ENCODE measurements at places on chromosomes 4 and X.

- DNase-seq, result no peak
Measured at GRCh38 chrX:45233531-45233930, 32.9 kb upstream of the DIPK2B start.

DNA sequence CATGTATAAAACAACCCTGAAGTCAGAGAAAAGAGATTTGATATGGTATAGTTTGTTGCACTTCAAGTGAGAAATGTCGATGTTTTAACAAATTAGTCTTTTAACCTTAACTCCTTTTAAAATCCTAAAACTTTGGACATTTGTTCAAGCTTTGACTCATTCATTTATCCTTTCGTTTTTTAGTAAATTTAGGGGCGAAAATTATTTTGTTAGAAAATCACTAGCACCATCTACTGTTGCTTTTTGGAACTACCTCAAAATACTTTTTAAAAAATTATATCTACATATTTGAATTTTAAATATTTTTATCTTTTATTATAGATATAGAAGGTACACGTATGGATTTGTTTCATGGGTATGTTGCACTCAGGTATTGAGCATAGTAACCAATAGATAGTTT is 165.1 kb upstream of the POF1B start:
- peak; percentile 6 for DNase-seq

DNA sequence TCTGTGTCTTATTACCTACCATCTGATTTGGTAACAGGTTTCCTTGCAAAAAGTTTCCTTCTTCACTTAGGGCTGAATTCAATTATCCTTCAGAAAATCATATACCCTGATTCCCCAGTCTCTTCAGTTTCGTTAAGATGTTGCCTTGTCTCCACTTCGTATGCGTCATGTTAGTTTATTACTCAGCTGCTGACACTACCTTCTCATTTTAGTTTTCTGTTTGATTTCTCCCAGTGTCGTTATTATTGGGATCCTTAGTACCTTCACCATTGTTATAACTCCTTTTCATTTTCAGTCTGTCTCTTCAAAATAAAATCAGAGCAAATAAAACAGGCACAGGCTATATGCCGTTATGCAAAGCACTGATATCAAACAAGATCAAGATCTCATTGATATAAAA is 87.5 kb upstream of the RBPJ start:
- no peak for DNase-seq

- peak; percentile 34 for DNase-seq
Measured at GRCh38 chrX:69133921-69134542, 31.2 kb downstream of the PJA1 start.

DNA sequence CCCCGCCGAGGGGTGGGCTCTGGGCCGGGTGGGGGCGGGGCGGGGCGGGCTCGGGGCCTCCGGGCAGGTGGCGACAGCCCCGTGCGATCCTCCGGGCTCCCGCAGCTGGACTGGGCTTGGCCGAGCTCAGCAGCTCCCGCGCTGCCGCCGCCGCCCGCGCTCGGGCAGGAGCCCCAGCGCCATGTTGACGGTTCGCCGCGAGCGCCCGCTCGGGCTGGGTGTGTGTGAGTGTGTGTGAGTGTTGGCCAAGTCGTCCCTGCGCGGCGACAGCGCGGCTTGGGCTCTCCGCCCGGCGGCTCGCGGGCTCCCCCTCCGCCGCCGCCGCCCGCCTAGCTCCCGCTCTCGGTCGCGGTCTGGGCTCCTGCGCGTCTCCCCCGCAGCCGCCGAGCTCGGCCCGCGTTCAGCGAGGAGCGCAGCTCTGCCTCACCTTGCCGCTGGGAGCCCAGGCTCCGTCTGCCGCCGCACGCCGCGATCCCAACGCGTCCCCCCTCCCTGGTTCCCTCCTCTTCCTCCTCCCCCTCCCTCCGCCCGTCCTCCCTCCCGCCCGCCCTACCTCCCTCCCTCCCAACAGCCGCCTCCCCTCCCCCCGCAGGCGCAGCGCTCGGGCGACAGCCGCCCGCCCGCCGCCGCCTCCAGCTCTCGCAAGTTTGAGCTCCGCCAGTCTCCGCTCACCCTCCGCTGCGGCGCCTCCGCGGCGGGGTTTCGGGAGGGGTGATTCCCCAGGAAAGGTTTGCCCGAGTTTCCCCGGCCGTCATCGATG is at the start of gene BCOR:
BCOR (minus strand) TSS at position 455 of the 760 bp plus-strand sequence. CDS start 20,029 bp downstream, outside the sequence.
- peak; percentile 87 for DNase-seq

GRCh38 chr4:156191044-156191781 is 237.5 kb upstream of the CTSO start:
- DNase-seq, result no peak

GRCh38 chrX:16828124-16828908 is 41.8 kb downstream of the RBBP7 start:
- DNase-seq, result peak; percentile 40

DNA sequence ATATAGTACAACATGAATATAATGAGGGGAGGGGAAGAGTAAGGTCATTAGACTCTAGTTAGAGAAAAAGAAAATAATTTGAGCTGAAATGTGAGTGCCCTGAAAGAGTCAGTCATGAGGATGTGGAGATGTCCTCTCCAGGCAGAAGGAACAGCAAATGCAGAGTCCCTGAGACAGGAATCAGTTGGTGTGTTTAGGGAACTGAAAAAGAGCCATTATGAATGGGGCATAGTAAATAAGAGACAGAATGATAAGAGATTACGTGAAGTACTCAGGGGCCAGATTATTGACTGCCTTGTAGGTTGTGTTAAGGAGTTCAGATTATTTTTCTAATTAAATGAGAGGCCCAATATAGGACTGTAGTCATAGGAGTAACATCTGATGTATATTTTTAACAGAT is 147.0 kb downstream of the PDLIM5 start:
- DNase-seq, result no peak

- no peak for DNase-seq
Measured at GRCh38 chrX:14505648-14506047, 23.7 kb upstream of the GLRA2 start.

DNA sequence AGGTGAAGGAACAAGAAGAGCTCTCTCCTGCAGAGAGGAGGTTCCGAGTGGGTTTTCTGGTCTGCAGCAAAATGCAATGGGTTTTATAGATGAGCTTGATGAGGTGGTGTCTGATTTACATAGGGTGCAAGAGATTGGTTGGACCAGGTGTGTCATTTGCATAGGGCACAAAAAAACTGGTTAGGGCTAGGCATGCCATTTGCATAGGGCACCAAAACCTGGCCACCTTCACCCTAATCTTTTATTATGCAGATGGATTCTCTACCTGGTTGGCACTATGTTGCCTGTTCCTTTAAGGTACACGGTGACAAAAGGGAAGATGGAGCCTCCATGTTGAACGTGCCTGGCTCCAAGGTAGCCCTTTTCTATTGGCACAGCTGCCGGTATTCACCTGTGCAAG is 94.5 kb upstream of the PRKX start:
- no peak for DNase-seq

- DNase-seq, result no peak
Measured at GRCh38 chrX:109463784-109464183, 18.1 kb downstream of the GUCY2F start.

DNA sequence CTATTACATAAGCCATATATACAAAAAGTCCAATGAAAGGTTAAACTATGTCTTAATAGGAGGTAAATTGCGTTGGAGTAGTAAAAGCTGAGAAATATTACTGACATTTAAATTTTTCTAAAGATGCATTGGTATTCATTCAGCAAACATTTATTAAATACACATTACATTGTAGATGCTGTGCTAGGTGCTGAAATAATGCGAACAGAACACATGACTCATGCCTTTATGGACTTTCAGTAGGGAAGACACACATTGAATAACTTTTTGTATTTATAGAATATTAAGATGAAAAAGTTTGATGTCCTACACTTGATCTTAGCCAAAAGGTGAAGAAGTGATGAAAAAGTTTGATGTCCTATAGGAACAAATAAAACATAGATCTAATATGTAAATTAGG is 871.1 kb upstream of the SLIT2 start:
- DNase-seq, result no peak

DNA sequence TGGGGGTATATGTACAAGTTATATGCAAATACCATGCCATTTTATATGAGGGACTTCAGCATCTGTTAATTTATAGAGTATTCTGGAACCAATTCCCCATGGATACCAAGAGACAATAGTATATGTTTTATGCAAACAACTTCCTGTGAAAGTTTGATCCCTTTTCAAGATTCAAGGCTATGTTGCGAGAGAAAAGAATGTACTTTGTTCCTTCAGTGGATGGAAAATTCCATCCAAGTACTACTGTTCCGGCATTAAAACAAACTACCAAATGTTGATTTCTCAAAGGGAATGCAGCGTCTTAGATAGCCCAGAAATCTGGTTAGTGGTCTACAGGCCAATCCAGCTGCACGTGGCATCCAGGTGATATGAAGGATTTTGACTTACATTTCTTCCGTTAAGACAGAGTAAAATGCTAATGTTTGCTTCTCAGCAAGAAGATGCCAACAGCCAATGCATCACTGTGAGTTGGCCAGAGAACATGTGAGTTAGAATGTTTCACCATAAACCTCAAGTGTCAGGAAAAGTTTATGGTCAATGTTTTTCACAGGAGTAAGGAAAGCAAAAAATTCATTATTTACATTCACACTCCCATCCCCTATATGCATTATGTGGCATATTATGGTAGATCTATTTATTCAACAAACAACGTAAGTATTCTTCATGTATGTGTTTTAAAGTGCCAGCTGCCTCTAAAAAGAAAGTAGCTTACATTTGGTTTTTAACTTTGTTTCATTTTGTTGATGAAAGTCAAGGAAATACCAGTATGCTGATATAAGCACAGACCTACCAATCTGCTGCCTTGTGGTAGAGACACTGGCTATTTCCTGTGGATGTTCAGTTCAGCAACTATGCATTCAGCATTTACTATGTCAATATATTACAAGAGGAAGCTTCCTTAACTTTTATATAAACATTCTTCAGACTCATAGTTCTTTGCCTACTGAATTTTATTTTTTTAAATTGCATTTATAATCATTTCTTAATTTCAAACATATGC is 44.4 kb downstream of the METTL14 start:
- no peak for DNase-seq

GRCh38 chr4:1050486-1051213 is 39.2 kb downstream of the FGFRL1 start:
- no peak for DNase-seq

DNA sequence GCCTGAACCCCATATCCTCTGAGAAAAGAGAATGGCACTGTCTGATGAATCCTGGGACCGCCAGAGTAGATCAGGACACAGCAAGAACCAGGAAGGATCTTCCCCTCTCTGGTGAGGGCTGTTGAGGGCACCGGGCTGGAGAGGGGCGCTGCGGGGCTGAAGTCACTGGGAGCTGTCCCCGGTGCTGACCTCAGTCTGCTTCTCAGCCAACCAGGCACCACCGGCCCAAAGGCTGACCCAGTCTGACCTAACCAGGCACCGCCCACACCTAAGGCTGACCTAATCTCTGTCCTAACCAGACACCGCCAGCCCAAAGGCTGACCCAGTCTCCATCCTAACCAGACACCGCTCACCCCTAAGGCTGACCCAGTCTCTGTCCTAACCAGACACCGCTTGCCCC is 82.8 kb downstream of the CPZ start:
- peak; percentile 64 for DNase-seq

DNA sequence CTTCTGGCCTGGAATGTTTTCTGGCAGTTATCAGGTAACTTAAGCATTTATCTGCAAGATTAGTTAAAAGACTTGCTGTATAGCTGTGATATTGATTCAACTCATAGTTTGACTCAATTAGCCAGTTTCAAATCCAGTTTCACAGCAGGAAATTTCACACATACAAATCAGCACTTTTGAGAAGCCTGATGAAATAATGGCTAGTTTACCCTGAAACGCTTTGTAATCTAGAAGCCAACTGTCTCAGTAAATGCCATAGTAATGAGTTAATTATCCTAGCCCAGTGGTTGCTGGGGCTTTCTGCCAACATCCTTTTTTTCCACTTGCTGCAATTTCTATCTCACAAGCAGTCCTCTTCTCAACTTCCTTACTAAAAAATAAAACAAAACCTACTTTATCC is 53.1 kb downstream of the ARHGEF38 start:
- peak; percentile 28 for DNase-seq

DNA sequence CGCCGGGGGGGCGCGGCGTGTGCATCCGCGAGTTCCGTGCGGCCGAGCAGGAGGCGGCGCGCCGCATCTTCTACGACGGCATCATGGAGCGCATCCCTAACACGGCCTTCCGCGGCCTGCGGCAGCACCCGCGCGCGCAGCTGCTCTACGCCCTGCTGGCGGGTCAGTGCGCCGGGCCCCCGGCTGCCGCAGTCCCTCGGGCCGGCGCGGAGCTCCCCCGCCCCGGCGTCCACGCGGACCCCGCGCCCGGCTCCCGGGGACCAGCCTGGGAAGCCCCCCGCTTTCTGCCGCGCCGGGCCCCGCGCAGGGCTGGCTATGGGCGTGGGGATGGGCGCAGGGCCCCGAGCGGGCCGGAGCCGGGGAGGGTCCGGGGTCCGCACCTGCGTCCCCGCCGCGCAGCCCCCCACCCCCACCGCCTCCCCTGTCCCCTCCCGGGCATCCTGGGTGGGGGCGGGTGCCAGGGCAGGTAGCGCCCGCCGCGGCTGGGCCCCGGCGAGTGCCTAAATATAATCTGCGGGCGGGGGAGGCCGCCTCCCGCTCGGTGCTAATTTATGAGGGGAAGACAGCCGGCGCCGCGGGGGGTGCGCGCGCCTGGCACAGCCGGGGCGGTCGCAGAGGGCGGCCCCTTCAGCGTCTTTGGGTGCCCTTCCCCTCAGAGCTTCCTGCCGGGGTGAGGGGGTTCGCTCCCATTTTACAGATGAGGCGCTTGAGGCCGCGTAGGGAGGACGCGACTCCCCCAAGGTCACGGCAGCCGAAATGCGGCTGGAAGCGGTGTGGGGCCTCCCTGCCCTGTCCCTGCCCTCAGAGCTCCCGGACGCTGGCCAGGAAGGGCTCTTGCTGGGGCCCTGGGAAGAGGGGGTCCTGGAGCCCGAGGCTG is 837 bp downstream of the NAT8L start:
- DNase-seq, result peak; percentile 45

DNA sequence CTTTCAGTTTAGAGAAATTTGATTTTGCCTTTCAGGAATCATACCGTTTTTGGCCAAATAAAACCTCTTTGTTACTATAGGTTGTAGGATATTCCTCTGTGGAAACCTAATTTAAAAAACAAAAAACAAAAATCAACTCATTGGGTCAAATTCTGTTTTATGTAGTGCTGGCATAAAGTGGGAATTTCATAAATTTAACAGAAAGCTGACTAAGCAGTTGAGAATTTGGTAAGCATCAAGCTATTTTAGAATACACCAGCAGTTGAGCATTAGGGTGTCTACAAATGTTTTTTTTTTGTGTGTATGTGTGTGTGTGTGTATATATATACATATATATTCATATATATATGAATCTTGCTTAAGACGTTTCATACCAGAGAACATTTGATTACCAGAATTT is 47.4 kb downstream of the C4orf33 start:
- no peak for DNase-seq

- no peak for DNase-seq
Measured at GRCh38 chr4:127344071-127344470, 288.7 kb upstream of the INTU start.

DNA sequence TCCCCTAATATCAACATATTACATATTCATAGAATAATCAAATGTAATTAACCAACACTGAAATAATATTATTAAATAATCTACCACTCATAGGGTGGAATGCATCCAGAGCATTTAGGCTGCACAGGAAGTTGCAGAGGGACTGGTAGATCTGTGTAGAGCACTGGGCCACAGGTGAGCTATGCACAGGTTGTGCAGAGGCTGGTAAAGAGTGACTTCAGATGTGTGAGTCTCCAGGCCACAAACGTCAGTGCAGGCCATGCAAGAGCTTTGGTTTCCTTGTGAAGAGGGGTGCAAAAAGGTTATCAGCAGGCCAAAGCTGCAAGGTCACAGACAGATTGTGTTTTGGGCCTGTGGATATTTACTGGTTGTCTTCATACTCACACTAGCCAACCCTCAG is 25.5 kb upstream of the MANBA start:
- DNase-seq, result no peak

All from hematopoietic multipotent progenitor cell treated with erythropoietin and hydrocortisone succinate and interleukin-3 and kit ligand, for 4 days (in vitro differentiated cells).